ENCODE measurements at places on chromosomes 2 and 18.

DNA sequence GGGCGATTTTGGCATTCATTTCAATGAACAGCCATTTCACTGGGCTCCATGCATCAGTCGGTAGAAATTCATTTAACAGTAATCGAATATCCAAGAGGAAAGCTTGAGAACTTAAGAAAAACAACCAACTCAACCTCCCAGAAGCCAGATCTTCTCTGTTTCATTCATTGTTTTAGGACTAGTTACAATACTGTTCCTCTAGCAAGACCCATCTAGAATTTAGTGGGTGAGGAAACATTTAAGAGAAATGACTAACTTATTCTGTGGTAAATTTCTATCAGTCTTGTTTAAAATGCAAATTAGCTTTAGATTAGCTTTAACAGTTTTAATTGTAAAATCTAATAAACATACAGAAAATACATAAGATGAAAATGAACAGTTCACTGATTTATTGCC, 81.4 kb upstream of the SMAD7 start:
- DNase-seq = no peak

DNA sequence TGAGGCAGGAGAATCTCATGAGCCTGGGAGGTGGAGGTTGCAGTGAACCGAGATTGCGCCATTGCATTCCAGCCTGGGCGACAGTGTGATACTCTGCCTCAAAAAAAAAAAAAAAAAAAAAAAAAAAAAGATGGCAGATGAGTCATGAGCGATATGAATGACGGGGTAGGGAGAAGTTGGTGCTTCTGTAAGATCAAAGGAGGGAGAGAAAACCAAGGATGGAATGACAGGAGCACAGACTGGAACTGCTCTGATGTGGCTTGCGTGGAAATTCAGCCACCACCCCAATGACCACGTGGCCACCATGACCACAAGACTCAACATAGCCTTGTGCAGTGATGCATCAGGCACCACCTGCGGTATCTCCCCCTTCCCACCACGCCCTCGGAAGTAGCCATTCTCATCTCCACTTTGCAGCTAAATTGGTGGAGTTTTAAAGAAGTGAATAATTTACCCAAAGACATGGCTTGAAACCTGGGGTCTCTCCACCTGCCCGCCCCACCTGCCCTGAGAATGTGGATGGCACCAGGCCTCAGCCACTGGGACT, 96.0 kb downstream of the ACKR3 start:
- no peak for DNase-seq

DNA sequence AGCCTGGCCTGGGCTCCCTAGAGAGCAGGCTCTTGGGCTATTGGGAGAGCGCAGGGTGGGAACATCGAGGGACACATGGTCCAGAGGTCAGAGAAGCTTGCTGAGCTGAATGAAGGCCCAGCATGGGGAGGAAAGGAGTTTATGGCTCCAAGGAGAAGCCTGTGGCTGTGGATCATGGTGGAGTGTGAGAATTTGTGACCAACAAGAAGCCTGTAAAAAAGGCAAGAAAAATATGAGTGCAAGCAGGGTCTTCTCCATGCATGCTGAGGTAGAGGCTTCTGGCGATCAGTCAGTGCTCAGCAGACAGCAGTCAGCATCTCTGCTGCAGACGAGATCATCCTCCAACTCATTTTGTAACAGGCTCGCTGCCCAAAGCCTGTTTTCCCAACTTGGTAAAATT, 1.3 kb upstream of the SCYGR3 start:
- no peak for DNase-seq

- no peak for DNase-seq
Measured at GRCh38 chr2:173232956-173233744, 121.5 kb upstream of the CDCA7 start.

GRCh38 chr2:191178806-191179514, 28.2 kb upstream of the STAT4 start:
- DNase-seq = peak; percentile 80

GRCh38 chr2:223538920-223539440, 63.2 kb downstream of the SCG2 start:
- no peak for DNase-seq

DNA sequence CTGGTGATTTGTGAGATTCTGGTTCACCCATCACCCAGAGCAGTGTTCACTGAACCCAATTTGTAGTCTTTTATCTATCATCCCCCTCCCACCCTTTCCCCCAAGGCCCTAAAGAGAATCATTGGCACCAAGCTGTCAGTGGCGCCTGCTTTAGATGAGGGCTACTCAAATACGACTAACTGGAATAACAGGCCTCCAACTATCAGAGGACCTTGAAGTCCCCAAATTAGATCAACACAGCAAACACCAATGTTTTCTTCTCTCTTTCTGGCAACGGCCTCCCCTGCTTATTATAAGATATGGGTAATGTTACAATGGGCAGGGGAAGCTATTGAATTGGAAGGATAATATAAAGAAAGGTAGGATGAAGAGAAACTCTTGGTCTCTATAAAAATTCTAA, 232.3 kb downstream of the SCG2 start:
- DNase-seq = no peak

DNA sequence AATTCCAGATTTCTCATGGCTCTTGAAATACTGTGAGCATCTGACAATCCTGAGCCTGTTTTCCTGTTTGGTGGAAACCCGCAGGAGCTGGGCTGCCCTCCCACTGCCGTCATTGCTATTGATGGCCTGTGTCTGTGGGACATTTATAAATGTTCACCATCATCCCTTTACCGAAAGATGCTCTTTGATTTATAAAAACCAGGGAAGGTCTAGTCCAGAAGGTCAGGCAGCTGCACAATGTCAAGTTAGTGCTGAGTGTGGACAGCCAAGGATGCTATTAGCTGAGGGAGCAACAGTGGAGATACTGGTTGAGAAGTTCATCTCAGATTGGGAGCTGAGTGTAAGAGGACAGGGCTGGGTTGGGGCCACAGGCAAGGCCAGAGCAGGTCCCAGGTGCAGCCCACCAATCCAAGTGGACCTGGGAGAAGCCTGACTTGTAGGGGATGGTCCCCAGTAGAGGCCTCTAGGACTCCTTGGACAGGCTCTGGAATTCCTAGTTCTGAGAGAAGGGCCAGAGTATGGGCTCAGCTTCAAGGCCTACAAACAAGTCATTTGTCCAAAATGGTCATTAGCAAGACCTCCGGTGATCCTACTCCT, 55.1 kb downstream of the COPS8 start:
- DNase-seq = no peak

GRCh38 chr2:30277582-30277981, 46.2 kb downstream of the LBH start:
- peak; percentile 19 for DNase-seq

DNA sequence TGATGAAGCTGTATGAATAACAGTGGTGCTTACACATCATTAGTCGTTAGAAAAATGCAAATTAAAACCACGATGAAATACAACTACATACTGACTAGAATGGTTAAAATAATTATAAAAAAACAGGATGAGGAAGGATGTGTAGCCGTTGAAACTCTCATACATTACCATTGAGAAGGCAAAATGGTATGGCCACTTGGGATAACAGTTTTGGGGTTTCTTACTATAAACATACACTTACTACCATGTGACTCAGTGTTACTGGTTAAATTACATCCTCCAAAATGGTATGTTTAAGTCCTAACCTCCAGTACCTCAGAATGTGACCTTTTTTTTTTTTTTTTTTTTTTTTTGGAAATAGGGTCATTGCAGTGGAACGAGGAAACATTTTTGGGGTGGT, 58.4 kb downstream of the UBE2E3 start:
- no peak for DNase-seq

GRCh38 chr18:63758615-63759240, 16.5 kb upstream of the SERPINB7 start:
- DNase-seq = no peak

- no peak for DNase-seq
Measured at GRCh38 chr2:168494190-168494711, 38.2 kb downstream of the CERS6 start.

GRCh38 chr18:46293742-46294181, 189.6 kb downstream of the HAUS1 start:
- DNase-seq = peak; percentile 38

- DNase-seq = no peak
Measured at GRCh38 chr2:239735131-239735828, 289.9 kb downstream of the NDUFA10 start.
